ENCODE measurements at places on chromosomes 16 and 17. TPM values are rescaled to one million over a fixed set of nuclear protein-coding genes. Genes with fewer than 3 reads are reported as not detected.

The CDYL2 gene
- 12.7 TPM for total RNA-seq

GRCh38 chr16:64845071-64845470 is 276.8 kb downstream of the CDH11 start:
- no peak for DNase-seq

- no peak for DNase-seq
These were observed 34.9 kb upstream of the DHX8 start for GRCh38 chr17:43448720-43449469.

The LITAFD gene
- not detected for total RNA-seq

The KRT17 gene
- not detected for total RNA-seq

The VPS35 gene
- total RNA-seq: 93.0 TPM

The GPR139 gene
- not detected for total RNA-seq

DNA sequence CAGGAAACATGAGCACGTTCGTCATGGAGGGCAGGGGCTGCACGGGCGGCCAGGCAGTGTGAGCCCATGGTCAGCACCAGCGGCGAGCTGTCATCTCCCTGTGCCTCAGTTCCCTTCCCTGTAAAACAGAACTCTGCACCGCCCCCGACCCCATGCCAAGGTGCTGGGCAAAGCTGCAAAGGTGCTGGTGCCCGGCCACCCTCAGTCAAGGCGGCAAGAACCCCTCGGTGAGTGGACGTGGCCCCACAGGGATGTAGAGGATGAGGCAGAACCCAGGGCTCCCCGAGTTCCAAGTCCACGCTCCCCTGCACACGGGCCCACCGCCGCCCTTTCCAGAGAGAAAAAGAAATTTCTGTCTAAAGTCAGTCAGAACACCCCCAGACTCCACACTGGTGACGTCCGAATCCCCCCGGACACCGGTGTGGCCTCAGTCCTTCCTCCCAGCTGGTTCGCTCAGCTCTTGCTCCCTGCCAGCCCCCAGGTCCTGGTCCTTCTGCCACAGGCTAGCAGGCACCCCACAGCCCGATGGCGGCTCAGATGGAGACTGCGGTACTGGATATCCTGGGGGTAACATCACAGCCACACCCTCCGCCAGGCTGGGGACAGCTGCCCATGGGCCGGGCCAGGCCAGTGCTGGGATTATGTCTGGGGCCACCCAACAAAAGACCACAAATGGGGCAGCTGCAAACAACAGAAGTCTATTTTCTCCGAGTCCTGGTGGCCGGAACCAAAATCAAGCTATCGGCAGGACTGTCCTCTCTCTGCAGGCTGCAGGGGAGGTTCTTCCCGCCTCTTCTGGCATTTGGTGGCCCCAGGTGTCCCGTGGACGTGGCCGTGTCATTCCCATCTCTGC is 14.4 kb upstream of the BAHCC1 start:
- DNase-seq: no peak

- DNase-seq: no peak
These were observed 108.7 kb downstream of the ZFHX3 start for GRCh38 chr16:72939247-72939646.

DNA sequence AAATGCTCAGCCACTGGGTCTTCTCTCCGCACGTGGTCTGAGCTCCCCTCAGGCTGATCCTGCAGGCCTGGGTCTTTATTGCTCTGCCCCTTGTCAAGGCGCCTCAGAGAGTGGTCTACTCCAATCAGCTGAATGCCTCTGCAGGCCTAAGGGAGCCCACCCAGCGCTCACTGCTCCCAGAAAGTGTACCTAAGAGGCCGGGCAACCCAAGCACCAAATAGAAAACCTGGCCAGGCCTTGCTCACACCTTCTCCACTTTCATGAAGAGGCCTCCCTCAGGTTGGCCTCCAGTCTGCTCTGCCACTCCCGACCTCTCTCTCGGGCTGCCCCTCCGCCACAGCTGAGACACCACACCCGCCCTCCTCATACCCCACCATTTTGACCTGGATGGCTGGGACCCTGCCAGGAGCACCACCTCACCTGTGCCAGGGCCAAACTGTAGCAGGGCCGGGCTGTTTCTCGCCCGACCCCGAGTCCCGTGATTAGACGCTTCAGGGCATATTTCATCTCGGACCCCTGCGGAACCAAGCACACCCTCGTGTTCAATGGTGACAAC is 665 bp downstream of the MYBBP1A start:
- no peak for DNase-seq

The ORMDL3 gene
- 52.1 TPM for total RNA-seq

GRCh38 chr17:57327176-57327970 is 71.0 kb downstream of the MSI2 start:
- peak; percentile 12 for DNase-seq

- no peak for DNase-seq
These were observed 5.8 kb upstream of the UNK start for GRCh38 chr17:75778861-75779249.

The HS3ST2 gene
- not detected for total RNA-seq

The GJD3 gene
- total RNA-seq: not detected

The AATK gene
- total RNA-seq: not detected

- no peak for DNase-seq
These were observed 9.1 kb downstream of the TIMP2 start for GRCh38 chr17:78915872-78916632.

- no peak for DNase-seq
These were observed 150.8 kb upstream of the IRX3 start for GRCh38 chr16:54437401-54437800.

The SUPT4H1 gene
- 76.9 TPM for total RNA-seq
